Head of caudate nucleus (tissue), 42 donors: ENCODE measurements at places on chromosomes 12 and 14.

GRCh38 chr12:103742349-103742932 is 98.6 kb downstream of the NT5DC3 start:
- DNase-seq, result peak; percentile 5

DNA sequence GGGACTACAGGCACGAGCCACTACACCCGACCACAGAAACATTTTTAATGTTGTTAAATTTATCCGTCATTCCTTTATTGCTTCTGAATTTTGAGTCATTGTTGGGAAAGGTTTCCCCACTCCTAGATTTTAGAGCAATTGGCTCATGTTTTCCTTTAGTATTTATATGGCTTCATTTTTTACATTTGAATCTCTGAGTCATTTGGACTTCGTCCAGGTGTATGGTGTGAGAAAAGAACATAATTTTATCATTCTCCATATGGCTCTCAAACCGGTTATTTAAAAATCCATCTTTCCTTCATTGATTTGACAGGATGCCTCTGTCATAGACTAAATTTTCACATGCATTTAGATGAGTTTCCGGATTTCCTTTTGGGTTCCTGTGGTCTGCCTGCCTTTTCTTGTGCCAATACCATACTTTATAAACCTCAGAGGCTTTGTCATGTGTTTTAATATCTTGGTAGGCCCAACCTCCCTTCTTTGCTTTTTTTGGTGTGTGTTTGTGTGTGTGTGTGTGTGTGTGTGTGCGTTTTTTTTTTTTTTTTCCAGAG is 30.9 kb downstream of the LRTM2 start:
- DNase-seq, result no peak

DNA sequence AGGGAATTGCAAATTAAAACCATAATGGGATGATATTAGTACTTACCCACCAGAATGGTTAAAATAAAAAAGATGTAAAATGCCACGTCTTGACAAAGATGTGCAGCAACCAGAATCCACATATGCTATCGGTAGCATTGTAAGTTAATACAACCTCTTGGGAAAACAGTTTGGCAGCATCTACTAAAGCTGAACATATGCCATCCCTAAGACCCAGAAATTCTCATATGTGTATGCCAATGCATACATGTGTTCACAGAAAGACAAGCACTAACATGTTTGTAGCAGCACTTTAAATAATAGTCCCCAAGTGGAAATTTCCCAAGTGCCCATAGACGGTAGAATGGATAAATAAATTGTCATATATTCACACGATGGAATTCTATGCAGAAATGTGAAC is 28.3 kb upstream of the SLC5A8 start:
- no peak for DNase-seq

- DNase-seq, result no peak
Observed at GRCh38 chr14:68016255-68016914, 196.8 kb downstream of the RAD51B start.

- no peak for DNase-seq
Observed at GRCh38 chr12:95358111-95359083, 115.6 kb upstream of the METAP2 start.

DNA sequence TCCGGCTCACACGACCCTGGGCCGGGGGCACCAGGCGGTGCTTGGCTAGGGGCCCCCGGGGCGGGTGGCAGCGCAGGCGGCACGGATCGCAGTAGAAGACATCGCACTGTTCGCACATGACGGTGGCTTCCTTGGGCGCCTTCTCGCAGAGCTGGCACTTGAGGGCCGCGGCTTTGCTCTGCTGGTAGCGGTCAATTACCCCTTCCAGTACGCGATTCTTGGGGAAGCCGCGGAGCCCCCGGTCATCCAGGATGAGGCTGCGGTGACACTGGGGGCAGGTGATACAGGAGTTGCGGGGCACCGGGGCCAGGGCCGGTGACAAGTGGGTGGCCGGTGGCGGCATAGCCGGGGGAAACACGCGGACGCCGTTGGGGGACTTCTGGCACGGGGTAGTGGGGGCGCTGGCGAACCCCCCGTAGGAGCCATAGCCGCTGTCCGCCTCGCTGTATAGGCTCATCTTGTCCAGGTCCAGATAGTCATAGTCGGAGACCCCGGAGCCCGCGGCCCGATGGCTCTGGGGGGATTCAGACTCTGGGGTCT is 553 bp downstream of the TRIM9 start:
- peak; percentile 45 for DNase-seq

- DNase-seq, result no peak
Observed at GRCh38 chr12:113158439-113159203, 9.1 kb downstream of the CFAP73 start.

DNA sequence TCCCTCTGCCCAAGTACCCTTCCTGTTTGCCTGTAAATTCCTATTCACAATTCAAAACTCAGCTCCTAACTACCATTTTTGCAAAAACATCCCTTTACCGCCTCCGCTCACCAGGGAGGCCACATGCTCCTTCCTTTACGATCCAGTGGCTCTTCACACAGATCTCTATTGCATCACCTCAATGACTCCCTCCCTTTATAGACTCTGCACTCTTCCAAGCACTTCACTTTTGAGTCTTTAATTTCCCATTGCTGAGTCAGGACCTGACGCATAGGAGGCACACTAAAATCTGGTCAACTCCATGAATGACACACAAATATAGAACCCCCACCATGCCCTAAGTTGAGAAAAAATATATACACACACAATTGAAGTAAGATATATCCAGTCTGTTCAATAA is 45.9 kb downstream of the PPP1R13B start:
- no peak for DNase-seq

- no peak for DNase-seq
Observed at GRCh38 chr12:17609153-17609552, 480.8 kb downstream of the RERGL start.

GRCh38 chr14:52272375-52272774 is 4.9 kb downstream of the PTGDR start:
- DNase-seq, result no peak

DNA sequence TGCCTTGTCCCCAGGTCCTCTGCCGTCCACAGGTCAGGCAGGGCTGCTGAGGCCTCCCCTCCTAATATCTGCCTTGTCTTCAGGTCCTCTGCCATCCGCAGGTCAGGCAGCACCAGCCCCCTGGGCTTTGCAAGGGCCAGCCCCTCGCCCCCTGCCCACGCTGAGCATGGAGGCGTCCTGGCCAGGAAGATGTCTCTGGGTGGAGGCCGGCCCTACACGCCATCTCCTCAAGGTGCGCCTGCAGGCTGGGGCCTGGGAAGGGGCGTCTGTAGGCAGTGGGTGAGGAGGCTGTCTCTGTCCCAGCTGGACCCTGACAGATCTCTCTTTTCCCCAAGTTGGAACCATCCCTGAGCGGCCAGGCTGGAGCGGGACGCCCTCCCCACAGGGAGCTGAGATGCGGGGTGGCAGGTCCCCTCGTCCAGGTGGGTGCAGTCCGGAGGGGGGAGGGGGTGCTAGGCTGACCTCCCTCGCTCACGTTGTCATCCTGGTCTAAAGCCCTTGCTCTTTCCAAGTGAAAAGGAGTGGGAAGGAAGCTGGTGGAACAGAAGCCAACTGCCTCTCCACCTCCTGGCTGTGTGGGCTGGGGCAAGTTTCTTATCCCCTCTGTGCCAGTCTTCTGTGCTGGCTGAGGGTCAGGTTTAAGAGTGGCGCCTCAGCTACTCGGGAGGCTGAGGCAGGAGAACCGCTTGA is 13.9 kb upstream of the PUS1 start:
- no peak for DNase-seq

- no peak for DNase-seq
Observed at GRCh38 chr12:78101946-78102635, 271.4 kb downstream of the NAV3 start.

- DNase-seq, result peak; percentile 21
Observed at GRCh38 chr14:64502887-64503433, 678 bp downstream of the ZBTB25 start.

GRCh38 chr12:107610021-107610859 is 75.4 kb upstream of the PWP1 start:
- DNase-seq, result peak; percentile 26

GRCh38 chr14:98301681-98302080 is 970.3 kb downstream of the BCL11B start:
- DNase-seq, result no peak

- DNase-seq, result no peak
Observed at GRCh38 chr12:26238341-26239121, 43.2 kb downstream of the SSPN start.

GRCh38 chr12:61311413-61311812 is 948.8 kb upstream of the USP15 start:
- no peak for DNase-seq

GRCh38 chr12:62802984-62803383 is 132.0 kb downstream of the PPM1H start:
- no peak for DNase-seq

- DNase-seq, result no peak
Observed at GRCh38 chr14:69346710-69347109, 51.4 kb downstream of the ERH start.

DNA sequence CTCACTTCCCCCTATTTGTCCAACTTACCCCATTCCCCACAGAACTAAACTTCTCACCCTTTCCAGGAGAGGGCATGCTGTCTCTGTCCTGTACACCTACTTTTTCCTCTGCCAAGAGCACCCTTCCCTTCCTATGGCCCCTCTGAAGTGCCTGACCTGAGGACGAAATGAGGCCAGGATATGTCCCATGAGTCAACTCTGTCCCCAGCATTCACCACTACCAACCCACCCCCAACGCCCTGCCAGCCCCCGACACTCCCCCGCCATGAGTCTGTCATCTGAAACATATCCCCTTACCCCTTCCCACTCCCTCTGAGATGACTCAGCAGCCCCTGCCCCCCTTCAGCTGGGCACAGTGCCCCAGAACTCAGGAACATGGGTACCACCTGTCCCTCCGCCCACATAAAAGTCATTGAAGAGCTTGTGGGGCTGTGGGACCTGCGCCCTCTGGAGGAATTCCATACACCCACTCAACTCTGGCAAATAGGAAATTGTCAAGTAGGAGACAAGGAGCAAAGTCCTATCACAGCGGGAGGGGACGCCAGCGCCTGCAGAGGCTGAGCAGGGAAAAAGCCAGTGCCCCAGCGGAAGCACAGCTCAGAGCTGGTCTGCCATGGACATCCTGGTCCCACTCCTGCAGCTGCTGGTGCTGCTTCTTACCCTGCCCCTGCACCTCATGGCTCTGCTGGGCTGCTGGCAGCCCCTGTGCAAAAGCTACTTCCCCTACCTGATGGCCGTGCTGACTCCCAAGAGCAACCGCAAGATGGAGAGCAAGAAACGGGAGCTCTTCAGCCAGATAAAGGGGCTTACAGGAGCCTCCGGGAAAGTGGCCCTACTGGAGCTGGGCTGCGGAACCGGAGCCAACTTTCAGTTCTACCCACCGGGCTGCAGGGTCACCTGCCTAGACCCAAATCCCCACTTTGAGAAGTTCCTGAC is 26.3 kb downstream of the ITGA7 start:
- DNase-seq, result peak; percentile 66

GRCh38 chr12:19826980-19827550 is 387.8 kb downstream of the AEBP2 start:
- DNase-seq, result no peak

DNA sequence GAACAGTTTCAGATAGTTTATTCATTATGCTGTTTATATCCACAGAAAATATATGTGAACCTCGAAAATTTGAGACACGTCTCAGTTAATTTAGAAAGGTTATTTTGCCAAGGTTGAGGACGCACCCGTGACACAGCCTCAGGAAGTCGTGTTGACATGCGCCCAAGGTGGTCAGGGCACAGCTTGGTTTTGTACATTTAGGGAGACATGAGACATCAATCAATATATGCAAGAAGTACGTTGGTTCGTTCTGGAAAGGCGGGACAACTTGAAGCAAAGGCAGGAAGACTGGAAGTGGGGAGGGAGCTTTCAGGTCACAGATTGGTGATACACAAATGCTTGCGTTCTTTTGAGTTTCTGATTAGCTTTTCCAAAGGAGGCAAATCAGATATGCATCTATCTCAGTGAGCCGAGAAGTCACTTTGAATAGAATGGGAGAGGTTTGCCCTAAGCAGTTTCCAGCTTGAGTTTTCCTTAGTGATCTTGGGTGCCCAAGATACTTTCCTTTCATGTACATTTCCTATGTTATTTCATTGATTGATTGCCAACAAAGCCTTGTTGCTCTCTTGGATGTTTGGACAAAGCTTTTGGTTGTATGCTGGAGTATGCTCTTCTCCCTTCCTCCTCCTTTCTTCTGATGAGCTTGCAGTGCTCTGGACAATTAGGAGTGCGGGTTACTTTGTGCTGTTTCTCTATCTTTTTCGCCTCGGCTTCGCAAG is 3.2 kb downstream of the SNAPC1 start:
- no peak for DNase-seq

- no peak for DNase-seq
Observed at GRCh38 chr12:46523863-46524770, 151.5 kb upstream of the SLC38A2 start.
